ENCODE measurements at places on chromosomes 1 and 21.
A peak's percentile ranks its signal among the peaks of the same experiment; 100 is the strongest.

DNA sequence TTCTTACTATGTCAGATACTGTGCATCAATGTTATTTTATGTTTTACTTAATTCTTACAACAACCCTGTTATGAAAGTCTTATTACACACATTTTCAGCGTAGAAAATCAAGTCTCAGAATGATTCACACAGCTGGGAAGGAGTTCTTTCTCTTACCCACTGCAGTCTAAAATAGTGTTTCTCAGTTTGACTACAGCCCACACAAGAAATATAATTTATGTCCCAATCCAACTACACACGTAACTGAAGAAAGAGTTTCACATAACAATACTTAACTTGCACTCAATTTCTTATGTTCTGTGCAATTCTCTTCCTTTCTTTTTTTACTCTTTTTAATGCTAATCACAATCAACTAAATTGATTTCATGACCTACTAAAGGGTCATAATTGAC is 252.8 kb upstream of the ADGRL2 start:
- DNase-seq, result peak; percentile 19

DNA sequence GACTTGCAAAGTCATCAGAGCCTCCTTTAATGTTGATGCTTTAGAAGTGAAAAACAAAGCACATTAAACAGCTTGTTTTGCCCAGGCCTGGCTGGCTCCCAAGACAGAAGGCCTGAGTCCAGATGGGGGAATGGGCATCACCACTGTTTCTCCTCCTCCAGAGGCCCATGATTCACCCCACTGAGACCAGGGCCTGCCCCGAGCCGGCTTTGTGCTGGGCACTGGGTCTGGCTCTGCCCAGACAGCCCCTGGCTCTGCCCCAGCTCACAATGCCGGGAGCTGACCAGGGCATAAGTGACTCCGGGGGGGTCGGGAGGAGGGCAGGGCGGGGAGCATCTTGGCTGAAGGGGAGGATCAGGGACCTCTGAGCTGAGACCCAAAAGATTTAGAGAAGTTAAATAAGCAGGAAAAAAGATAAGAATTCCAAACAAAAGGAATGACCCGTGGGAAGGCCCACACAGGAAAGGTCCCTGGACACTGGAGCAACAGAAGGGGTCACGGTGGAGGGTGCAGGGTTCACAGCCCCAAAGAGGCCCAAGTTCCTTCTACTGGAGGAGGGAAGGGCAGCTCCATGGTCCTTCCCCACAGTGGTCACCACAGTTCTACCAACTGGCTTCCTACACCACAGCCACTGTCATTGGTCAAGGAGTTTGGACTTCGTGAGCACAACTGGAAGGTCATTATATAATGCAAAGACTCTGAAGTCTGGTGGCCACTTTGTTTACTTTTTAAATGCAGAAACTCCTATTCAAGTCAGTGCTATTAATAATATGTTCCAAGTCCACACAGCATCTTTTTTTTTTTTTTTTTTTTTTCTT is 5.5 kb downstream of the C2CD2 start:
- DNase-seq, result no peak

- DNase-seq, result no peak
These were observed at the start of gene S100A6 for GRCh38 chr1:153535242-153536011. S100A6 (minus strand) TSS chr1:153535991; CDS start chr1:153535339, 652 bp downstream.

GRCh38 chr1:39787468-39787867 is 1.2 kb downstream of the BMP8B start:
- DNase-seq, result no peak

DNA sequence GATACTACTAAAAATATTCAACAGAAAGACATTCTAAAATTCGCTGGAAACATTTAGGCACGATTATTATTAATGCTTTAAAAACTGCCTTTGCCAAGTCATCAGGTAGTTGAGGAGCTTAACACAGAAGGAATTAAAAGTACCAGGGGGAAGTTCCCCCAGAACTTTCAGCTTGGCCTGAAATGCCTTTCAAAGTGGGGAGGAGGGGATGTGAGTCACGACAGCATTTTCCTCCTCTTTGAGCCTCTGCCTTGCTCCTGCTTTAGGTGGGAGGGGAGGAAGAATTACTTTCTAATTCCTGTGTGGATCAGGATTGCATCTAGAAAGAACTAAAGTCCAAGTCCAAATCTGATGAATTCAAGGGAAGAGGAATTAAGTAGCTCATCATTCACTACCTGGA is 183.7 kb downstream of the CLIC6 start:
- no peak for DNase-seq

GRCh38 chr1:178688244-178688643 is 36.8 kb upstream of the RALGPS2 start:
- DNase-seq, result no peak

- DNase-seq, result no peak
These were observed 636 bp downstream of the WARS2 start for GRCh38 chr1:119139857-119140176.
